Amygdala (tissue), 56 donors: ENCODE measurements at places on chromosomes 7 and 10.

DNA sequence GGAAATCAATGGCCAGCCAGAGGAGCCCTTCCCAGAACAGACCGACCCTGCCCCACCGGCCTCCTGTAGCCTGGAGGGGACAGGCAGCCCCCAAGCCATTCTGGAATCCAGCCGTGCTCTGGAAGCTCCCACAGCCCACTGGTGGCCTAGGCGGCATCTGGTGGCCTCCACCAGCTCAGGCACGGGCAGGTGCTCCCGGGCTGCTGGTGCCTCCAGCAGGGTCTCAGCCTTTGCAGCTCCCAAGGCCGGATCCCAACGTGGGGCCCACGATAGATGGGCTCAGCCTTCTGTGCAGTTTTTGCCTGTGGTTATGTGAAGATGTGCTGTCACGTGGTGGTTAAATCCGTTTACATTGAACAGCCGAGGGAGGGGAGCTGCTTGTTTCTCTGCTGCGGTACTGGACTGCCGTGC lies 44.4 kb downstream of the JAKMIP3 start:
- DNase-seq, result no peak

GRCh38 chr7:139294241-139294640 lies 46.9 kb upstream of the FMC1 start:
- no peak for DNase-seq

DNA sequence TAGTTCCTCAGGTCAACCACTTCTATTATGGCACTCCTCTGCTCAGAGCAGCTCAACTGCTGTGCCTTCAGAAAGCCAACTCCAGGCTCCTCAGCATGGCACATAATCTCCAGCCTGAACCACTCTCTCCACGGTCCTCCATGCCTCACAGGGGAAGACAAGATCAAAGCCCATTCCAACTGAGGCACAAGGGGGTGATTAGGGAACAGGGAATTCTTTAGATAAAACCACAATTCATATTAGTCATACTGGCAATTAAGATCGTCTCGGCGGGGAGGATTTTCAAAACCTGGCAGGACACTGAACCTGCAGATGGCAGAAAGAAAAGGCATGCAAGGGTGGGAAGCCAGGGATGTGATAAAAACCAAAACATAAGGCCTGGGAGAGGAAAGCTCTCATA lies 361.6 kb downstream of the FGFR2 start:
- DNase-seq, result no peak

- no peak for DNase-seq
These were observed 86.7 kb upstream of the RET start for GRCh38 chr10:42990016-42990720.

GRCh38 chr10:76012716-76013327 lies 581.4 kb downstream of the LRMDA start:
- DNase-seq, result no peak
